ENCODE measurements at places on chromosomes 11 and 22.

DNA sequence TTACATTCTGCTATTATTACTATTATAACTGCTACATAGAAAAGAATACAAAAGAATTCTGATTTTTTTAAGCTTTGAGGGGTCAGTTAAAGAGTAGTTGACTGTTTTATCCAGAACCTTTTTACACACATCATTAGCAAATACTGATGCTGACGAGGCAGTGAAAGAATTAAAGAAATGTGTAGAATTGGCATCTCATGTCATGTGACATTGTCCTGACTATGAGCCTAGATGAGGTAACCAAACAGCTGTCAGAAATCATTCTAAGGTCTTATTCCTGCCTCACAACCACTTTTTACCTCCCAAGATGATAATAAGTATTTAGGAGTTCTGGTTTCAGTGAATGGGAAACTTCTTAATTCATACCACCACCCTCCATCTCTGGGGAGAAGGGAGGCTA is 121.0 kb downstream of the SLC1A2 start:
- no peak for DNase-seq

- no peak for DNase-seq
Observed at GRCh38 chr11:28566339-28567089, 458.3 kb downstream of the METTL15 start.

GRCh38 chr11:19073454-19074415 is 13.2 kb upstream of the MRGPRX2 start:
- DNase-seq, result no peak

DNA sequence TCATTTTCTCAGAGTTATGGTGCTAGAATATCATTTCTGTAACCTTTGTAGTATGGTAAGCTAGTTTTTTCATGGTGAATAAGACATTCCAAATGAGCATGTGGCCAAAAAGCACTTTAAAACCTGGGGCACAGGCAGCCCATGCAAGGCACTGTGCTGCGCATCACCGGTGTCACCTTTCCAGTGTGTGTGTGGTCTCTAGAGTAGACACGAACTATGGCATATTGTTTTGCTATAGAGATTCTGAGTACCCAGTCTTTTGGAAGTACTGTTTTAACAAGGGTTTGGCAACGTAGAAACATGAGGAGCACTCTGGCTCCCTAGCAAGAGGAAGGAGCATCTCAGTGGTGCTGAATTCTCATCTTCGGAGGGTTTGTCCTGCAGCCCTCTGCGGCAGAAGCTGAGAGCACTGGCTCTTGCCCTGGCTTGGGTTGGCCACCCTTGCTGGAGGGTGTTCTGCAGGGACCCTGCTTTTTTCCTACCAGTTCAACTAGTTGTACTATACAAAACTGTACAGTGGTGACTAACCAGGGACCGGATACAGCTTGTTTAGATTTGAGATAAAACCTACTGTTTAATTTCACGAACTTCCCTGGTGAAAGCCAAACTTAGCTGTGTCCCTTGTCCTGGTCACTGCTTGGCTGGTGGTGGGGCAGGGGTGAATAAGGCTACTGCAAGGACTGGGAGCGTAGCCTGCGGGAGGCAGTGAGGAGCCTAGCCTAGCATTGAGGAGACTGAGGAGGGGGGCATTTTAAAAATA is 135.7 kb downstream of the ATXN10 start:
- DNase-seq, result no peak

GRCh38 chr22:49324527-49325491 is 502.9 kb downstream of the BRD1 start:
- DNase-seq, result no peak

GRCh38 chr11:68211546-68211945 is 1.6 kb downstream of the KMT5B start:
- no peak for DNase-seq

GRCh38 chr11:88115828-88116755 is 59.2 kb downstream of the RAB38 start:
- DNase-seq, result no peak

GRCh38 chr11:103773537-103773936 is 262.9 kb upstream of the DDI1 start:
- DNase-seq, result no peak

GRCh38 chr22:43892183-43892894 is 526 bp upstream of the PNPLA5 start:
- DNase-seq, result no peak

GRCh38 chr22:42611051-42611450 is 3.6 kb downstream of the POLDIP3 start:
- peak; percentile 28 for DNase-seq

GRCh38 chr11:2480874-2481220 is 36.0 kb downstream of the KCNQ1 start:
- DNase-seq, result no peak

DNA sequence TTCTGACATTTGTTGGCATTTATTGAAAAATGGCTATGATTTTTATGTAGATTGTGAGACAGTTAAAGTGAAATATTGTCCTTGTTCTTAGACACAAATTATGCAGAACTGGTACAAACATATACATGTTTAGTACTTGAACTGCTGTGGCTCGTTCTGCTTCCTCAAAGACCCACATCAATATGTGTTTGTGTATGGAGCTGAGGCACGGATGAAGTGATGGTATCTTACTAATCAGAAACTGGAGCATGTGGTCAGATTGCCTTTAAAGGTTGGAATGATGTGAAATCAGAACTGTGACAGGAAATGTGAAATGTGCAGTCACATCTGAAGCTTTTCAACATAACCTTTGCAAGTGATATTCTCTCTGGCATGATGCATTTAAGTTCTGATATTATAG is 130.4 kb downstream of the NAV2 start:
- DNase-seq, result no peak

DNA sequence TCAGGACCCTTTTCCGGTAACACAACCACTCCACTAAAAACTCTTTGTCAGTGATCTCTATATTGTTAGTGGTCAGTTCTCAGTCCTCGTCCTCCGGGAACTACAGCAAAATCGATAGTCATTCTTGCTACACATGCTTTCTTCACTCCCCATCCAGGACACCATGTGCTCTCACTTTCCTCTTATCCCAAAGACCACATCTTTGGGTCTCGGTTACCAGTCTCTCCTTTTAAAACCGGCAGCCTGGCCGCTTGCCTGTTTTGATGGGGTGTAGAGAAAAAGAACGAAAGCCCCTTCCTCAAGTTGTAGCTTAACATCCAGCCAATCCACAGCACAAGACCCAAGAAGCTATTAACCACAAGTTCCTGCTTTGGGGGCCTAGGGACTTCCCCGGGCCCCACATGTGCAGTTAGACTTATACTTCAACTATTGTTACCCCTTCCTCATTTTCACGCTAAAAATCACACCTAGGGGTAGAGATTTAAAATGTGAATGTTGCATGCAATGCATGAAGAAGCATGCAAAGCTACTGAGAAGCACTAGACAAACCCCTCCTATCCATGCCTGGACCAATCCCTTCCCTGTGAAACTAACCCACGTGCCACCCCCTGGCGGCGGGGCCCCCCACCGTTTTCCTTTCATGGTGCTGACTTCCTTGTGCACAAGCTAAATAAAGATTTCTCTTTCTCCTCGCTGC is 1.5 kb upstream of the TOLLIP start:
- peak; percentile 57 for DNase-seq

DNA sequence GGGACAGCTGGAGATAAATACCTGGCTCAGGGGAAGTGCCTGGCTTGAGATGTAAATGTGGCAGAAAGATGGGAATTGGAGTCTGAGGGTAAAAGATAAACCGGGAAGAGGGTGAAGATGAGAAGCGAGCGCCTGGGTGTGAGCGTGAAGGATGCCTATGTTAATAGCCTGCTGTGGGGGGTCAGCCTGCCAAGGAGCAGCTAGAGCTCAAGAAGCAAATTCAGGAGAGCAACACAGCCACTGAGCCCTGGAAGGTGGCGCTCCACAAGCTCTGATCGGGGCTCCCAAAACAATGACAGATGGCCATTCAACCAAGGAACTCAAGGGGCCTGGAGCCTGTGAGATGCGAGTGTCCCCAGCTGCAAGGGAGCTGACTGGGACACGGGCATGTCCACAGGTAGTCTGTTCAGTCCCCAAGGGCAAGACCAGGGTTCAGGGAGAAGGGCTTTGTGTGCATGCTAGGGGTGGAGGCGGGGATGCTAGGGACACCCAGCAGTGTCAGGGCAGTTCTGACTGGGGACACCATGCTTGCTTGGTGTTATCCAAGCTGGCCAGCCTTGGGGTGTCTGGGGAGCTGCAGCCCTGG is 2.8 kb downstream of the GSC2 start:
- no peak for DNase-seq

DNA sequence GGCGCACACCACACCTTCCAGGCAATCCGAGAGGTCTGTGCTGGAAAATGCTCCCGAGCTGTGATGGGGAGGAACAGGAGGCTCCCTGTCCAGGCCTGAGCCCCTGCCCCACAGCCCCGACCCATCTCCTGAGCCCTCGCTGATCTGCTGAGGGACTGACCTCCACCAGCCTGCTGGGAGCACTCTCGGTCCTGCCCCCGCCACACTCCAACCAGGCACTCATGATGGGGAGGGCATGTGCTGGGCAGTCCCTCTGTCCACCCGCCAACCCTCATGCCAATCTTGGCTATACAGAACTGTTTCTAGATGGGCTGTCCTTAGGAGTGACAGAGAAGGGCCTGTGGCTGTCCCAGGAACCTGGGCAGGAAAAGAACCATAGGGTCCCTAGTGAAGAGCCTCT is 70.8 kb downstream of the TRMU start:
- no peak for DNase-seq
